ENCODE measurements at places on chromosomes 12 and 14. TPM values are rescaled to one million over a fixed set of nuclear protein-coding genes. Genes with fewer than 3 reads are reported as not detected.

DNA sequence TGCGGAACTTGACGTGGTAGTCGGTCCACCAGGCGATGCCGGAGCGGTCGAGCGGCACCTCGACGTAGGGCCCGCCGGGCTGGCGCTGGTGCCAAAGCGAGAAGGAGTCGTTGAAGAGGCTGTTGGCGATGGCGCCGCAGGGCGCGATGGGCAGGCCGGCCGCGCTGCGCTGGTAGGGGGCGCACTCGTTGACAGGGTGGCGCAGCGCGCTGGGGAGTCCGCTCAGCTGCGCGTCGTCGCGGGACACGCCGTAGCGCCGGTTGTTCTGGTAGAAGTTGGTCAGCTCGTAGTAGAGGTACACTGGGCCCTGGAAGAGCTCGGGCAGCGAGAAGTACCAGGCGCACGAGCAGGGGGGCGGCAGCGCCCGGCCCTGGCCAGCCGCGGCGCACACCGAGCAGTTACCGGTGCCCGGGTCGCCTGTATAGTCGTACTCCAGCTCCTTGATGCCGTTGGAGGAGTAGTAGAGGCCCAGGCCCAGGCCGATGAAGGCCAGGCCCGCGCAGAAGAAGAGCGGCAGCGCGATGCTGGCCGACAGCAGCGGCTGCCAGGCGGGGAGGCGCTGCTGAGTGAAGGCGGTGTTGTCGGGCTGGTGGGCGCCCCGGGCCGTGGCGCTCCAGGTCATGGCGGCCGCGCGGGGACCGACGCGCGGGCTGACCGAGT lies 482 bp downstream of the TMEM30B start:
- peak overlapping the region; percentile 93 for H3K4me3 ChIP-seq
- H3K4me1 ChIP-seq = peaks cover 42% of the 10 kb centered on the region
- H3K36me3 ChIP-seq = no peaks in the 10 kb centered on the region
- DNase-seq = peak; percentile 88
- peaks cover 14% of the 10 kb centered on the region for H3K27me3 ChIP-seq

- H3K36me3 ChIP-seq = no peaks in the 10 kb centered on the region
- DNase-seq = no peak
- H3K27me3 ChIP-seq = peaks cover 8% of the 10 kb centered on the region
- no peak overlapping the region for H3K27ac ChIP-seq
- no peak overlapping the region for H3K4me3 ChIP-seq
- H3K4me1 ChIP-seq = peaks cover 11% of the 10 kb centered on the region
These were observed 20.1 kb downstream of the BICD1 start for GRCh38 chr12:32126720-32127119.

GRCh38 chr14:68534276-68534675 lies 258.6 kb downstream of the ZFP36L1 start:
- no peak overlapping the region for H3K27ac ChIP-seq
- H3K36me3 ChIP-seq = peaks cover 18% of the 10 kb centered on the region
- no peak overlapping the region for H3K4me3 ChIP-seq

DNA sequence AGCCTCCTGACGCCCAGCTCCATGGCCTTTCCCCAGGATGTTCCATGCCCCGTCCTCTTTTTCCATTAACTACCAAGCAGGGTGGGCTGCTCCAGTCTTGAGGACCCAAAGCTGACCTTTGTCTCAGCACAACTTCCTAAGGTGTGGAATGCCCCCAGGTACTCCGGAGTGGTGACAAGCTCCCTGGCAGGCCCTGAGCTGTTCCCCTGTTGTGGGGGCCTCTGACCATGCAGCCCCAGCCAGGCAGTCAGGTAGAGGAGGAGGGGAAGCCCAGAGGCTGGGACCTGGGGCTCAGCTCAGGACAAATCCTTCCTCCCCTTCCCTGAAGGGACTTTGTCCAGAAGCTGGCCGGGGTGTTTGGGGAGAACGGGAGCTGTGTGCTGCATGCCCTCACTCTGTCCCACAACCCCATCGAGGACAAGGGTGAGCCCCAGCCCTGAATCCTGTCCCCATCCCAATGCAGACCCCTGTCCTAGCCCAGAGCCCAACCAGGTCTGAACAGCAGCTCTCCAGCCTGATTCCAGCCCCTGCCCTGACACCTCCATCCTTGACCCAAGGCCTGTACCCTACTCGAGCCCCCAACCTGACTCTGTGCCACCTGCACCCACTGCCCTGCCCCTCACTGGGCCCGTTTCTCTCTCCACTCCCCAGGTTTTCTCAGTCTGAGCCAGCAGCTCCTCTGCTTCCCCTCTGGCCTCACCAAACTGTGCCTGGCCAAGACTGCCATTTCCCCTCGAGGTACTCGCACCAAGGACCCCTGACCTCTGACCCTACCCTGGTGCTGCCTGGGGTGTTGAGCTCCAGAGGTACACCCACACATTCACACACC lies 4.4 kb downstream of the CARMIL3 start:
- no peaks in the 10 kb centered on the region for H3K36me3 ChIP-seq
- no peak overlapping the region for H3K4me3 ChIP-seq
- H3K27ac ChIP-seq = no peak overlapping the region
- H3K4me1 ChIP-seq = peaks cover 15% of the 10 kb centered on the region

The CCDC196 gene
- total RNA-seq = not detected

The IFNG-AS1 gene
- total RNA-seq = not detected

The IGF1 gene
- total RNA-seq = 0.79 TPM

The FGD4 gene
- 1.7 TPM for total RNA-seq

The SLC25A29 gene
- 22.7 TPM for total RNA-seq
